ENCODE measurements at places on chromosomes 3 and 15. TPM values are rescaled to one million over a fixed set of nuclear protein-coding genes. Genes with fewer than 3 reads are reported as not detected.

The SEMA3F gene
- total RNA-seq: 3.9 TPM

The MORC1 gene
- 0.88 TPM for total RNA-seq

The PLS1 gene
- 8.9 TPM for total RNA-seq

The EPHB1 gene
- total RNA-seq: 0.61 TPM

The IL16 gene
- 1.4 TPM for total RNA-seq

The PCLAF gene
- 138 TPM for total RNA-seq

The TEX55 gene
- not detected for total RNA-seq

The DZIP1L gene
- 8.1 TPM for total RNA-seq

The ATP13A5 gene
- total RNA-seq: not detected

The GCSAM gene
- not detected for total RNA-seq

The UROC1 gene
- total RNA-seq: not detected

The CLEC3B gene
- 0.81 TPM for total RNA-seq

The TRIM71 gene
- 0.39 TPM for total RNA-seq

The ASB14 gene
- not detected for total RNA-seq

The GABRR3 gene
- not detected for total RNA-seq

The DISP2 gene
- total RNA-seq: 0.62 TPM

The SHQ1 gene
- total RNA-seq: 24.3 TPM

The TMEM207 gene
- total RNA-seq: not detected

The SLC9C1 gene
- total RNA-seq: not detected

The PLCB2 gene
- total RNA-seq: 5.6 TPM

The C3orf49 gene
- total RNA-seq: not detected

The NPAP1 gene
- not detected for total RNA-seq

The OIP5 gene
- total RNA-seq: 31.0 TPM

The CPN2 gene
- total RNA-seq: not detected
